CD4-positive, alpha-beta T cell treated with Interleukin-17A for 1 hour (primary cell): ENCODE measurements at places on chromosomes 11 and 22.
A peak's percentile ranks its signal among the peaks of the same experiment; 100 is the strongest.

DNA sequence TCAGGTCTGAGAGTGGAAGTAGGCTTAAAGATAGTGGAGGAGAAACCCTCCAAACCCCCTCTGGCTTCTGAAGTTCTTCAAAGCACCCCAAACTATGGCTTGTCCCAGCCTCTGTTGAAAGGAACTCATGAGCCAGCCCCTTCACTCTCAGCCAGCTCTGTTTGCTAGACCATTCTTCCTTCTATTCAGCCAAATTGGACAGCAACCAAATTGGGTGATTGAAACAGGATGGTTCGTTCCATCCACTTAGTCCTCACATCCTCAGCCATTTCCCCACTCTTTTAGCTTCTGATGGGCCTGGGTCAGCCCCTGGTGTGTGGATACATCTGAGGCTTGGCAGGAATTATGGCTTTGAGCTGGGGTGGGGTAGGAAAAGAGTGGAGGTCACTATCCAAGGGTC lies 4.5 kb downstream of the HTR3A start:
- DNase-seq = no peak

DNA sequence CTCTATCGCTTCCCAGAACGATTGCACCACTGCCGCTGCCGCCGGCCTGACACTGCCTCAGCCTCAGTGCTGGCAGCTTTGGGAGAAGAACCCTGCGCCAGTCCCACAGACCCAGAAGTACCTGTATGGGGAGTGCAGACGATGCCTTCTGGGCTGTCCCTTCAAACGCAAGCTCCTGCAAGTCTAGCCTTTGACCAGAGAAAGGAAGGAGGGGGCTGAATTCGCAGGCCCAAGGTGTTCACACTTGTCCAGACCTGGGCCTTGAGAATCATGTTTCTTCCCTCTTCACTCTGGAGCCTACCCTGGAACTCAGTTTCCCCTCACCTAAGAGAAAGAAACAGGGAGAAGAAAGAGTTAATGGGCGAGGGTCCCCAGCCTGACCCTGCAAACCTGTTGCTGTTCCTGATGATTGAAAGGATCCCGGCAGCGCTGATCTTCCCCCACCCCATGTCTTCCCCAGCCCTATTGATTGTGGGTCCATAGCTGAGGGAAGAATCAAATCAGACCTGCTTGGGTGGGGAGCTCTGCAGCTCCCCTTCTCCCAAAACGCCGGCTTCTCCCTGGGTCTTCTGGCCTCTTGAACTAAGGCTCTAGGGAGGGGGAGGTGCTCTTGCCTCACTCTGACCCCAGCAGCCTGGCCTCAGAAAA lies 786 bp upstream of the MCAM start:
- no peak for DNase-seq

- no peak for DNase-seq
Observed at GRCh38 chr11:123594188-123594901, 60.1 kb downstream of the SCN3B start.

- DNase-seq = no peak
Observed at GRCh38 chr11:92123540-92123939, 101.1 kb upstream of the FAT3 start.

DNA sequence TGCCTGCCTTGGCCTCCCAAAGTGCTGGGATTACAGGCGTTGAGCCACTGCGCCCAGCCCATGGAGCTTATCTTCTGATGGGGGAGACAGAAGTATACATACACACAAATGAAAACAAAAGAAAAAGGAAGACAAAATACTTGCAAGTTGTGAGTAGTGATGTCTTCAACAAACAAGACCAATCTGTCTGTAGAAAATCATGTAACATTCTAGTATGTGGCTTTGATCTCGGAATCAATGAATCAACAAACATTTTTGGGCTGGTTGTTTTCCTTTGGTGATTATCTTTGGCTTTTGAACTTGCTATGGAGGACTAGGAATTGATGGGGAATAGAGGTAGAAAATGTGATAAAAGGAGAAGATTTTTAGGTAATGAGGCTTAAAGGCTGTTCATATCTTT lies 3.4 kb upstream of the CTNND1 start:
- DNase-seq = no peak

DNA sequence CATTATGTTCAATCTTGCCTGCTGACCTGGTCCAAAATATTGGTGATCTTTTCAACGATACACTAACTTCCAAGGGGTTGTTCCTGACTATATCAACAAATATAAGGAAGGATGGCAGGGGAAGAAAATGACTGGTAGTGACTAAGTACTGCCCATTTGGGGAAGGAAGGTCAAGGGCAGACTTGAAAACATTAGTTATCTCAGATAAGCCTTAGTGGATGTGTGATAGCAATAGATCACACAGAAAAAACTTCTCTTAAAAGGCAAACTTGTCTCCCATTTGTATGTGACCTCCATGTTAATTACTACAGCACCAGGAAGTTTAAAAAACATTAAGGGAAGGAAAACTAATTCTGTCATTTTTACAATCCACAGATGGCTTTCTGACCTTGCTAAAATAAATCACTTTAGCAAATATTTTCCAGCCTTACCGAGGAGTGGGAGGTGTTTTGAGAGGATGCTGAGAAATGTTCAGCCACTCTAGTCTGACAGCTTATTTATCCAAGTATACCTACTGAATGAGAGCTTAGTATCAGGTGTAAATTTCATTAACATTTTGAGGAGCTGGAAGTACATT lies 88.2 kb upstream of the DDI1 start:
- DNase-seq = no peak

DNA sequence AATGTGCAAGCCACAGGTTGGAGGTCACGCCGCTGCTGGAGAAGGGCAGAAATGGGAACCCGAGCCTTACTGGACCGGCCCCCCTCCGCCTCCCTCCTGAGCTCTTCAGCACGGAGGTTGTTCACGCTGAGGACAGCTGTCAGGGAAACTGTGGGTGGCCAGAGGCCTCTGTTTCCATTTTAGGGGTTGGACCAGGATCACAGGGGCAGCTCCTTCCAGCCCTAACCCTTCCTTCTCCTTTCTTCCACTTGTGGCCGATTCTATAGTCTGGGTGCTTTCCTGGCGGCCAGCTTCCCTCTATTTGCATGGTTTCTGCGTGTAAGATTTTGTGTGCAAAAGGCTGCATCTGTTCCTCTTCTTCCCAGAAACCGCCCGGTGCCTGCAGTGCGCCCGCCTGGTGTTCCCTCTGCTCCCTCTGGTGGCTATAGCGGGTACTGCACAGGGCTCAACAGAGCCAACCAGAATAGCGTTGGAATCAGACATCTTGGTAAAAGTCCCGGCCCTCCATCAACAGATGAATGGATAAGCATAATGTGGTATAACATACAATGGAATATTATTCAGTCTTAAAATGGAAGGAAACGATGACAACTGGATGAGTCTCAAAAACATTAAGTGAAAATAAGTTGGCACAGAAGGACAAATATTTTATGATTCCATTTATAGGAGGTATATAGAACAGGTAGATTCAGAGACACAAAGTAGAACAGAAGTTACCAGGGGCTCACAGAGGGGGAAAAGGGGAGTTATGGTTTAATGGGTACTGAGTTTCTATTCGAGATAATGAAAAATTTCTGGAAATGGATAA lies 8.4 kb upstream of the SLC22A8 start:
- peak; percentile 80 for DNase-seq

DNA sequence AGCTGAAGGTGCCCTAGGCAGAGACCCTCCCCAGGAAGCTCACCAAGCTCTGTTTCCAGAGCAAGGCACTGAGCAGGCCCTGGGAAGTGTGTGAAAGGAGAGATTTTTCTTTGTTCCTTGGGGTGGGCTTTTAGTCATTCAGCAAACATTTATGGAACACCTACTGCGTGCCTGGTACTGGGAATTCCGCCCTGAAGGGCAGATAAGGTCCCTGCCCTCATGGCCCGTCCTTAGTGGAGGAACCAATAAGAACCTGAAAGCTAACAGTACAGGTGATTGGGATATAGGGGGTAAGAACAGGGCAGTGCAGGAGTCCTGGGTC lies 3.9 kb downstream of the TMEM134 start:
- DNase-seq = no peak

DNA sequence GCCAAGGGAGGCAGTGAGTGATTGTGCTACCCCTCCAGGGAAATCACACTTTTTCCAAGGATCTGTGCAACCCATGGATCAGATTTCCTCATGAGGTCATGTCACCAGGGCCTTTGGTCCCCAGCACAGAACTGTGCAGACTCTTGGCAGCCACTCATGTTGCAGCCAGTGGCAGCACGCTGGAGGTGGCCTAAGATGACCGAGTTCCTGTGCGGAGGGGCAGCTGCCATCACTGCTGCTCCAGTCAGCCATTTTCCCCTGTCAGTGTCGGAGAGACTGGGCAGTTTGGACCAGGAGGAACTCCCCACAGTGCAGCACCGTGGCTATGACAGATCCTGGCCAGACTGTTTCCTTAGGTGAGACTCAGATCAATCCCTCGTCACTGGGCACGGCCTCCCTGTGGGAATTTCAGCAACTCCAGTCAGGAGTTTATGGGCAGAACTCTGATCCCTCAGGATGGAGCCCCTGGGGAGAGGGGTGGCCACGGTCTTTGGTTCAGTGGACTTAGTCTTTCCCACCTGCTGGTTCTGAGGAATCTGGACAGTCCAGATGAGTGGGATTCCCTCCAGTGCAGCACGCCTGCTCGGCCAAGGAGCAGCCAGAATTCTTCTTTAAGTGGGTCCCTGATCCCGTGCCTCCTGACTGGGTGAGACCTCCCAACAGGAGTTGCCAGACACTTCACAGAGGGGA lies 194.6 kb upstream of the CARD18 start:
- DNase-seq = no peak

GRCh38 chr11:124640666-124641065 lies 18.0 kb downstream of the TBRG1 start:
- no peak for DNase-seq

- no peak for DNase-seq
Observed at GRCh38 chr11:95327273-95327948, 96.4 kb upstream of the SESN3 start.

GRCh38 chr11:1559111-1559951 lies 12.7 kb downstream of the DUSP8 start:
- no peak for DNase-seq

DNA sequence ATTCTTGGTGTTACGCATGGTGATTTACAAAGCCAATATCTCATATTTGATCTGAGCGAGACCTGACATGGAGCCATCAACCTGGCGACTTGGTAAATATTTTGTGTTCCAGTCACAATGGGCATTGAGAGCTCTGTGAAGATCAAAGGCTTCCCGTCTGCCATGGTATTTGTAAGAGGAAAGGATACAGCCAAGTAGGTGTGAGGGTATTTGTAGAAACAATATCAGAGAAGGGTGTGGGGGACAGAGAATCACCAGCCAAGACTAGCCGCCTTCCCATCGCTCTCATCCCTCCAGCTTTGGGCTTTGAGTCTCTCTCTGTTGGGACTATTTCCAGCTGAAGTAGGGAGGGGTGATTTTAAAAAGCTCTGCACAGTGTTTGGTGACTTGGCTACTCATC lies 173.4 kb upstream of the BDNF start:
- no peak for DNase-seq

DNA sequence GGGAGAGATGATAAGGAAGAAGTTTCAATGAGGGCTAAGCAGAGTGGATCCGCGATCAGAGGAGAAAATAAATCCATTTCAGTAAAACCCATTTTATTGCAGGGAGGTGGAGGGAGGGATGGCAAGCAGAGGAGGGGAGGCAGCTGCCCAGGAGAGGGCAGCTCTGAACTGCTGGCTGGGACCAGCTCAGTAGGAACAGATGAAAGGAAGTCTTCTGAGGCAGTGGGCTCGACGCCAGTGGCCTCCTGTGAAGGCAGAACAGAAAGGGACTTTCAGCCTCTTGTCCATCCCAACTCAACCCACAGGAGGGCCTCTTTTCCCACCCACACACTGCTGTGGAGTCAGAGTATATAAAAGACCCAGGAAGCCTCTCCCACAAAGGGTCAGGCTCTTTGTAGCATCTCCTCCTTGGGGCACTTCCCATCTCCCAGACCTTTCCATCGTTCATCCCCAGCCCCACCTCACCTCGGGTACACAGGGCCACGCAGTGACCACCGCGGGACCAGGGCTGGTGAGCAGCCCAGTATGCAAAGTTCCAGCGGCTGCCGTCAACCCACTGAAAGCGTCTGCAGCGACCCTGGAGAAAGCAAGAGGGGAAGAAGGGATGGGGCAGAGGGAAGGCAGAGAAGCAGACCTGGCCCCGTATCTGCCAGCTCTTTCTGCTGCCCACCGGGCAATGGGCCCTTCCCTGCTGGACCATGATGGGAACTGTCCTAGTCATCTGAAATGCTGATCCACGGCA lies 3.0 kb downstream of the PRG2 start:
- no peak for DNase-seq

- DNase-seq = no peak
Observed at GRCh38 chr11:119806064-119806915, 77.3 kb upstream of the NECTIN1 start.

- DNase-seq = no peak
Observed at GRCh38 chr11:64809781-64810241, 540 bp downstream of the MEN1 start.

- no peak for DNase-seq
Observed at GRCh38 chr22:45603619-45604018, 68.0 kb upstream of the ATXN10 start.

DNA sequence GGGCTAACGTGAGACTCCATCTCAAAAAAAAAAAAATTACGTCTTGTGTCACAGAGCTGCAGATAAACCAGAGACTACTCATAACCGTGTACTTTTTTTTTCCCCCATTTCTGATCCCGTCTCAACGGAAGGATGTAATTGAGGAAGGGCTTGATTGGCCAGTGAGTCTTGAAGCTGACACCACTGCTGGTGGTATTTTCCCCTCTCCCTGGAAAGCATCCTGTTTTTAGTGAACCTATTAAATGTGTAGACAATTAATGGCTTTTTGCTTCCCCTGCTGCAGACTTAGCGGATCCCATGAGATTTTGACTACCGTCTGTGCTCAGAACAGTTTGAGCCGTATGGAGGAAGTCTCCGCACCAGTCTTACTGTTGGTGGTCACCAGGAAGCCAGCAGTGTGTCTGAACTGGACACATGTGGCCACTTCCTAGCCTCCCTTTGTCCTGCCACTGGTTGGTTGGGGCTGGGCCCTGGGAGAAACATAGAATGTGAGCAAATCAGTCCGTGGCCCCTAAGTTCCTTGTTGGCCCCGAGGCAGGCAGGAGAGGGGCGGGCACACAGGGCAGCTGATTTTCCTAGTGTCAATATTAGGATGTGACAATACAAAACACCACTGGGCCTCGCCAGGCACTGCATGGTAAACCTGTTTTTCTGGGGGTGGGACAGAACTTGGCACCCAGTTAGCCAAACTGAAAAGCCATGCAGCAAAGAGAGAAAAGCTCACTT lies 3.1 kb downstream of the BIK start:
- DNase-seq = no peak
